ENCODE measurements at places on chromosomes 1 and 21. TPM values are rescaled to one million over a fixed set of nuclear protein-coding genes. Genes with fewer than 3 reads are reported as not detected.

PPIAL4G gene
- not detected for total RNA-seq

PGLYRP3 gene
- total RNA-seq, result not detected

SH2D1B gene
- not detected for total RNA-seq

KIF21B gene
- total RNA-seq, result 0.16 TPM

ENAH gene
- 65.0 TPM for total RNA-seq

All from cardiac atrium fibroblast (primary cell).